ENCODE measurements at places on chromosomes 5 and 9.

DNA sequence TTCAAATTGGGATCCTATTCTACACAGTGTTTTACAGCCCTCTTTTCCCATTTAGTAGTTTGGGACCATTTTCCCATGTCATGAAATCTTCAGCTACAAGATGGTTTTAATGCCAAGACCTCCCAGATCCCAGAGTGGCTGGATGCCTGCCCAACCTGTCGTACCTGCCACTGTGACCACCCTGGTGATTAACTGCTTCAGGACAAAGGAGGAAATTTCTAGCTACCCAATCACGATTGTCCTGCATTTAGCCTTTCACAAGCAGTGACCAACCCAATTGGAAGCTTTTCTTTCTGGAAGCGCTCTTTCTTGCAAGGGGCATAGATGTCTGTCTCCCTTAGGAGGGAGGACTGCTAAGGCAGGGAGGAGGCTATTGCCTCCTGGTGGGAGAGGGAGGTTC, 13.8 kb downstream of the IL9 start:
- no peak for DNase-seq

- no peak for DNase-seq
Measured at GRCh38 chr9:135616619-135617537, 22.5 kb downstream of the GLT6D1 start.

DNA sequence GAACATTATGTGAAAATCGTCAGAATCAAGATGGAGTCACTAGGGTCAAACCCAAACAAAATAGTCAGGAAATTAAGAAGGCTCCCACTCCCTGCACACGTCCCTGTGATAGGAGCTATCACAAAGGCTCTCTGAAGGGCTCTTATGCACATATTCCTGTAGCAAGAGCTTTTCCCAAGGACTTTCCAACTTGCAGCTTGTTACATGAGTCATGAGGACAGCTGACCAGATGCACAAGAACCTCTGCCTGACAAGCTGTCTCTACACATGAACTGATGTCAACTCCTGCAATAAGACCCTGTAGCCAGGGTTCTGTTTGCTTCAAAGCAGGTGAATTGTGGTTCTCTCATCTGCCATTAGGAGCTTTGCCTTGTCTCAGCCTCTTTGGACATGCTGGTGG, 122.4 kb downstream of the OLFM1 start:
- DNase-seq = no peak

GRCh38 chr9:6433410-6433809, 20.4 kb downstream of the UHRF2 start:
- no peak for DNase-seq

- DNase-seq = peak; percentile 39
Measured at GRCh38 chr9:35908504-35909125, 675 bp upstream of the SPAAR start.

Data from small intestine (tissue), 16 donors.